Astrocyte (in vitro differentiated cells and primary cell): ENCODE measurements at places on chromosomes 16 and 17. TPM values are rescaled to one million over a fixed set of nuclear protein-coding genes. Genes with fewer than 3 reads are reported as not detected.

GRCh38 chr17:74999523-74999922 lies 12.1 kb downstream of the CDR2L start:
- H3K27ac ChIP-seq: no peak overlapping the region
- H3K4me3 ChIP-seq: no peak overlapping the region
- no peaks in the 10 kb centered on the region for H3K4me1 ChIP-seq

Gene ZNF385C
- 0.36 and 0.39 TPM in 2 replicates for total RNA-seq

Gene RABEP1
- total RNA-seq: 49.0 and 53.9 TPM in 2 replicates

GRCh38 chr16:35596467-35596866 lies 2137.1 kb downstream of the TP53TG3F start:
- H3K36me3 ChIP-seq: no peaks in the 10 kb centered on the region
- H3K4me3 ChIP-seq: no peak overlapping the region
- H3K4me1 ChIP-seq: no peaks in the 10 kb centered on the region

Gene SLC38A8
- not detected in 2 replicates for total RNA-seq

Gene KRTAP2-2
- total RNA-seq: not detected in 2 replicates

Gene MC1R
- 8.4 and 9.2 TPM in 2 replicates for total RNA-seq

GRCh38 chr17:15260376-15261257 lies 4.5 kb downstream of the PMP22 start:
- peak overlapping the region; percentile 82 for H3K27ac ChIP-seq
- H3K4me3 ChIP-seq: peak overlapping the region; percentile 77
- H3K27me3 ChIP-seq: peaks cover 12% of the 10 kb centered on the region
- no peaks in the 10 kb centered on the region for H3K36me3 ChIP-seq
- peak; percentile 83 for DNase-seq
- peaks cover 41% of the 10 kb centered on the region for H3K4me1 ChIP-seq

- no peaks in the 10 kb centered on the region for H3K4me1 ChIP-seq
- no peak for DNase-seq
- no peak overlapping the region for H3K27ac ChIP-seq
- H3K4me3 ChIP-seq: no peak overlapping the region
- H3K36me3 ChIP-seq: no peaks in the 10 kb centered on the region
- peaks cover 23% of the 10 kb centered on the region for H3K27me3 ChIP-seq
Measured at GRCh38 chr17:40614431-40615067, 33.1 kb downstream of the SMARCE1 start.

DNA sequence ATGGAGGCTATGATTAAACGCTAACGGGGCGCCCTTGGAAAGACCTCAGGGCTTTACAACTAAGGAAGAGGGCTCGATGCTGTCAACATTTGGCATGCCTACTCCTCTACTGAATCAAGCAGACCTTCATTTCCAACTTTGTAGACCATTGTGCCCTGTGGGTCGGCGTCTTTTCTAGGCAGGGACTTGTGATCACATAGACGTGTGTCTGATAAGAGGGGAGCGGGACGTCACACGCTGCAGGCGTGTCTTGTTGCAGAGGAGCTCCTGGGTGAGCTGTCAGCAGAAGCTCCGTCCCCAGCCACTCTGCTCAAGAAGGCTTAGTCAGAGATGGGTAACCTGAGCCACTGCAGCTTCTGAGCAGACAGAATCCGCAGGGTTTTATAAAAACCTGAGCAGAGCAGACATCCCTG lies 2.8 kb downstream of the MAPK8IP3 start:
- H3K27ac ChIP-seq: no peak overlapping the region
- DNase-seq: peak; percentile 79
- no peak overlapping the region for H3K4me3 ChIP-seq
- H3K27me3 ChIP-seq: no peaks in the 10 kb centered on the region
- peaks cover 42% of the 10 kb centered on the region for H3K4me1 ChIP-seq

Gene NPIPA2
- total RNA-seq: 1.1 and 8.6 TPM in 2 replicates

DNA sequence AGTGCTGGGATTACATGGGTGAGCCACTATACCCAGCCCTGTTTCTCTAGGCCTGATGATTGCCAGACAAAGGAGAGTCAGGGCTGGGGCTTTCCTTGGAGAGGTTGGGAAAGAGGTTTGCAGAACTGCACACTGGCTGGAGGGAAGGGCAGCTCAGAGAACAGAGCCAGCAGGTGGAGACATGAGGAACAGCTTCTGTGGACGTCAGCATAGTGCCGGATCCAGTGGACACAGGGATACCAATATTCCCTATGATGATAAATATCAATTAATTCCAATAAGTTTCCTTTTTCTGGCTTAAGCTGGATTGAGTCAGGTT lies 43.2 kb upstream of the SCNN1B start:
- DNase-seq: no peak
- H3K27ac ChIP-seq: no peak overlapping the region
- H3K36me3 ChIP-seq: no peaks in the 10 kb centered on the region
- H3K4me1 ChIP-seq: peaks cover 11% of the 10 kb centered on the region
- H3K4me3 ChIP-seq: no peak overlapping the region

Gene IL21R
- total RNA-seq: 1.8 and 3.0 TPM in 2 replicates

GRCh38 chr17:38727736-38728135 lies 2.4 kb upstream of the CISD3 start:
- peaks cover 16% of the 10 kb centered on the region for H3K4me1 ChIP-seq
- H3K36me3 ChIP-seq: no peaks in the 10 kb centered on the region
- no peak for DNase-seq
- H3K27ac ChIP-seq: no peak overlapping the region
- no peaks in the 10 kb centered on the region for H3K27me3 ChIP-seq

Gene CHST4
- total RNA-seq: 0.09 TPM in 1 of 2 replicates, not detected in the other

- H3K4me3 ChIP-seq: no peak overlapping the region
- no peaks in the 10 kb centered on the region for H3K27me3 ChIP-seq
- DNase-seq: no peak
- H3K27ac ChIP-seq: no peak overlapping the region
- no peaks in the 10 kb centered on the region for H3K36me3 ChIP-seq
- peaks cover 34% of the 10 kb centered on the region for H3K4me1 ChIP-seq
Measured at GRCh38 chr17:78953356-78954350, 26.1 kb downstream of the LGALS3BP start.

DNA sequence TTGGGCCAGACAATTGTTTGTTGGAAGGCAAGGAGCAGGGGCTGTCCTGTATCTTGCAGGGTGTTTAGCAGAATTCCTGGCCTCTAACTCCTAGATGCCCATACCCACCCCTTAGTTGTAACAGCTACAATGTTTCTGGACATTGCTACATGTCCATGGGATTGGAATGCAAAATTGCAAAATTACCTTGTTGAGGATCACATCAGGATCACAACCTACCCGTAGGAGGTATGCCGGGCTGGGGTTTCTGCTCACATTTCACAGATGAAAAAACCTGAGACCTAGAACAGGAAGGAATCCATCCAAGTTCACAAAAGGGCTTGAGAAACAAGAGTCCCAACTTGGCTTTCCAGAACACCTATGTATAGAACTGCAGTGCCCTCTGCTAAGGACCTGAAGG lies 22.7 kb downstream of the NOG start:
- no peaks in the 10 kb centered on the region for H3K36me3 ChIP-seq
- H3K4me1 ChIP-seq: no peaks in the 10 kb centered on the region
- no peak for DNase-seq
- no peak overlapping the region for H3K27ac ChIP-seq
- H3K4me3 ChIP-seq: no peak overlapping the region

DNA sequence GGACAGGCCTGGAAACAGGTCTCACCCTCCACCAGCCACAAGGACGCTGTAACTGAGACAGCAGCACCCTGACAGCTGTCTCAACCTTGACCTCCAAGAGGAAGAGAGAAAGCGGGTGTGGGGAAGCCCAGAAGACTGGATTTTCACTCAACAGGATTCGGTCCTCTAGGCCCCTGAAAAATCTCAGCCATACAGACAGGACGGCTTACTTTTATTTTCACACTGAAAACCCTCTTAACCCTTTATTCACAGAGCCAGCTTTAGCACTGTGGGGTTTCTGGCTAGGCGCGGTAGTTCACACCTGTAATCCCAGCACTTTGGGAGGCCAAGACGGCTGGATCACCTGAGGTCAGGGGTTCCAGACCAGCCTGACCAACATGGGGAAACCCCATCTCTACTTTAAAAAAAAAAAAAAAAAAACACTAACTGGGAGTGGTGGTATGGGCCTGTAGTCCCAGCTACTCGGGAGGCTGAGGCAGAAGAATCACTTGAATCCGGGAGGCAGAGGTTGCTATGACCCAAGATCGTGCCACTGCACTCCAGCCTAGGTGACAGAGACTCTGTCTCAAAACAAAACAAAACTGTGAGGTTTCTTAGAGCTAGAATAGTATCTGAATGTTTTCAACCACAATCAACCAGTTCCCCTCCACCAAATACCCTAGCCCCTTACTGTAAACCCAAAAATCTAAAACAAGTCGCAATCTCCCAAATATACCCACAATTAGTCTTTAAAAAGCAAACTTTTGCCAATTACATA lies 5.3 kb downstream of the ANKRD11 start:
- no peak for DNase-seq
- no peak overlapping the region for H3K27ac ChIP-seq
- peaks cover 33% of the 10 kb centered on the region for H3K4me1 ChIP-seq
- no peaks in the 10 kb centered on the region for H3K36me3 ChIP-seq
